ENCODE measurements at places on chromosomes 12 and 14. TPM values are rescaled to one million over a fixed set of nuclear protein-coding genes. Genes with fewer than 3 reads are reported as not detected.

The OAS2 gene
- 3.2 TPM for total RNA-seq

The DNAJC22 gene
- total RNA-seq = 0.92 TPM

The CMKLR1 gene
- 2.8 TPM for total RNA-seq

The ATN1 gene
- total RNA-seq = 13.1 TPM

The PTPRB gene
- total RNA-seq = 10.1 TPM

The CIROP gene
- total RNA-seq = not detected

The FGF23 gene
- total RNA-seq = not detected

The KLRF1 gene
- 0.46 TPM for total RNA-seq

The EGLN3 gene
- 14.3 TPM for total RNA-seq

The OAS3 gene
- total RNA-seq = 3.5 TPM

The GPR84 gene
- total RNA-seq = 0.23 TPM

The CCDC38 gene
- total RNA-seq = not detected

The TMTC1 gene
- 42.4 TPM for total RNA-seq

The CD69 gene
- 1.2 TPM for total RNA-seq

Data from diencephalon (tissue), 1 donor.